ENCODE measurements at places on chromosomes 16 and 17.

DNA sequence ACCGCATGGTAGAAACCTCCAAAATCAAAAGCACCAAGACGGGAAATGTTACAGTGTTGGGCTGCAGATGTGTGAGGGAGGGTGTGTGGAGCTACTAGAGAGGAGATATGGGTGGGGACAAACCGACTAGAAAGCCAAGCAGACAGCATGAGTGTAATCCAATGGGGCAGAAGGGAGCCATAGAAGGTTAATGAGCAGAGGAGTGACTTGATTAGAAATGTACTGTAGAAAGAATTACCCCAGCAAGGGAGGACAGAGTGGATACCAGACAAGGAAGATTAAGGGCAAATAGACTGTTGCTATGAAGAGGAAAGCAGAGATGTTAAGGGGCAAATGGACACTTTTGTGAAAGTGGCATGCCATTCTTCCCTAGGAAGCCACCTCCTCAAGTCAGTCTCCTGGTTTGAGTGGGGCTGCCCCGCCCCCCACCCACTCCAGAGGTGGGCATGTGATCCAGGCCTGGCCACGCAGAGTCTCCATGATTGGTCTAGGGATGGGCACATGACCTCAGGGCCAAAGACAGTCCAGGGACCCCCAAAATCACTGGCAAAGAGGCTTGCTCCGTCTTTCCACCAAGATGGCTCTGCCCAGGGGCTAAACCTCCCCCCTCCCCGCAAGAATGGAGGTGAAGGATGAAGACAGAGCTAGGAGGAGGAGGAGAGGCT, 4.3 kb downstream of the COTL1 start:
- DNase-seq = no peak

- DNase-seq = peak; percentile 16
These were observed 1.1 kb downstream of the CHRNE start for GRCh38 chr17:4901648-4902344.

DNA sequence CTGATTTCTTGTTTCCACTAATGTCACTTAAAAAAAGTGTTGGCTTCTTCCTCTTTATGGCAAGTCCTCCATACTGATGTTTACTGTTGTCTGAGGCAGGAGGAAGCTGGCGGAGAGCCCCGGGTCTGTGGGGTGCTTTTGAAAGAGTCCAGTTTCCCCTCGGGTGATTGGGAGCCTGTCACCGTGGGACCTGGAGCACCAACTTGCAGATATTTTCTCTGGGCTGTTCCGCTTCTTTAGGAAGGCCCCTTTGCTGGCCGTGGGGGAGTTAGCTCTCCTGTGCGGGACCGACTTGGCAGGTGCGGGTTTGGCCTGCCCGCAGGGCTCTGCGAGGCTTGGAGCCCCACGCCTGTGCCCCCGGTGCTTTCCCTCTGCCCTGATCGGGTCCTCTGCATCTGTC, 3.1 kb downstream of the BANP start:
- no peak for DNase-seq

GRCh38 chr16:9518051-9518450, 426.6 kb downstream of the HAPSTR1 start:
- DNase-seq = no peak

GRCh38 chr16:58518083-58518979, 3.0 kb downstream of the SETD6 start:
- DNase-seq = no peak

DNA sequence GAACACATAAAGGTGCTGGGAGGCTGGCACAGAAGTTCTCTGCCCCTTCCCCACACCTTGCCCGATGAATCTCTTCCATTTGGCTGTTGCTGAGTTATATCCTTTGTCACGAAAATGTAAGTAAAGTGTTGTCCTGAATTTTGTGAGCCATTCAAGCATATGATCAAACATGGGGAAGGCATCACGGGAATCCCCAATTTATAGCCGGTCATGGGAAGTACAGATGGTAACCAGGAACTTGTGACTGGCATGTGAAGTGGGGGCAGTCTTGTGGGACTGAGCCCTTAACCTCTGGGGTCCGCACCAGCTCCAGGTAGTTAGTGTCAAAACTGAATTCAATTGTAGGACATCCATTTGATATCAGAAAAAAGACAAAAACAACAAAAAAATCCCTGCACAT, 13.2 kb downstream of the TOM1L2 start:
- no peak for DNase-seq

- DNase-seq = peak; percentile 40
These were observed 16.7 kb downstream of the HSD11B2 start for GRCh38 chr16:67447508-67448076.

GRCh38 chr16:8908810-8909468, 26.8 kb downstream of the LITAFD start:
- no peak for DNase-seq

DNA sequence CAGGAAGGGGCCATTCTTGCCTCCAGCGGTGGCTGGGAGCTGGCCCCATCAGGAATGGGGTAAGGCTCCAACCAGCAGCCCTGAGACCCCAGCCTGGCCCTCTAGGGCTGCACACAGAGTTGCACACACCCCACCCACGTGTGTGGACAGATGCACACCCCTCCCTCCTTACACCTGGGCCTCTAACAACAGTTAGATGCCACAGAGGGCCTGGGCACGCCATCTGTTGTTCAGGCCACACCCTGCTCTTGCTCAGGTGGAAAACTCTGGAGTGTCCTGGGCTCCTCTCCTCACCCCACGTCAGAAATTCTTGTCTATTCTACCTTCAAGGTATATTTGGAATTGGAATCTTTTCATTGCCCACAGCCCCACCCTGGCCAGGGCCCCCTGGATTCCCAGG, 13.3 kb upstream of the RAI1 start:
- no peak for DNase-seq

DNA sequence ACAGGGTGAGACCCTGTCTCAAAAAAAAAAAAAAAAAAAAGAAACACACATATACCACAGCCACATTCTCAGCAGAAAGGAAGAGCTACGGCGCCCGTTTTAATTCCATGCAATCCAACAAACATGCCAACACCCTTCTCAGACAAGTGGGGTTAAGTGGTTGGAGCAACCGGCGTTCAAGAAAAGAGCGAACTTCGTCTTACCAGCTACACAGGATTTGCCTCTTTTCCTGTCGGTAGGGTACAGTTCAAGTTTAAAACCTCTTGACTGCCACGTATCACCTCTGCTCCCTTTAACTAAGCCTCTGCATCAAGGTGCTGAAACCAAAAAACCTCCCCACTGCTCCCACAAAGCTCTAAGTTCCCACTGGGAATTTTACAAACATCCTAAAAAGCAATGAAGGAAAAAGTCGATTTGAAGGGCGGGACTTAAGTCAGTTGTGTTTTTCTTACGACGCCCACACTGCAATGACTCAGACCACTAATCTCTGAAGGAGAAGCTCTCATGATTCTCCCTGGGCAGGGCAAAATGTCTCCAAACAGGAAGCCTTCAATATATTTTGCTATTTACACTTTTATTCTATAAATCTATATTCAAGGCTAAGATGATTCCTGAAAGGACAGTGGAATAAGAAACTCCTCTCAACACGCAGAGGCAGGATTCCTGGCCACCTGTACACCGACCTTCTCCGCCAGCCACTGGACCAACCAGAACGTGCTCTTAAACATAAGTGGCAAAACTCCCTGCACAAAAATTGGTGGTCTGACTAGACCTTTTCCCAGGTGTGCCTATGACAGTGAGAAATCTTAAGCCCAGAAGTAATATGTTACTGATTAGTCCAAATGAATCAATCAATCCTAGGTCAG, 18.8 kb downstream of the SRP68 start:
- no peak for DNase-seq

GRCh38 chr16:2035431-2036199, 8.9 kb downstream of the NHERF2 start:
- peak; percentile 33 for DNase-seq

GRCh38 chr17:66364990-66365490, 62.6 kb downstream of the PRKCA start:
- DNase-seq = no peak

DNA sequence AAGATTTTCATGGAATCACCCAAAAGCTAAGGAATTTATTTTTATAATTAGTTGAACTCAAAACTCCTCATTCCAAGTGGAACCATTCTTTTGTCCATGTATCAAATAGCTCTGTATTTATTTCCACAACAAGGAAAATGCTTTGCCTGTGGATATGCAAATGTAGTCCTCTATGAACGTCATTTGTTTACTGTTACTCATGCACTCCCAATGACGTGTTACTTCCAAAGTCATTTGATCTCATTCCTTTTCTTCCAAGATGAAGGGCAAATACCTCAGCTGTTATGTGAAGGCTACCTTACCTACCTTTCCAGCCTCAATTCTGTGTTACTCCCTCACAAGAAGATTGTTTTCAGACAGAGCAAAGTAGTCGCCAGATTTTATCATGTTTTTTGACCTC, 83.7 kb downstream of the ITFG1 start:
- DNase-seq = no peak

DNA sequence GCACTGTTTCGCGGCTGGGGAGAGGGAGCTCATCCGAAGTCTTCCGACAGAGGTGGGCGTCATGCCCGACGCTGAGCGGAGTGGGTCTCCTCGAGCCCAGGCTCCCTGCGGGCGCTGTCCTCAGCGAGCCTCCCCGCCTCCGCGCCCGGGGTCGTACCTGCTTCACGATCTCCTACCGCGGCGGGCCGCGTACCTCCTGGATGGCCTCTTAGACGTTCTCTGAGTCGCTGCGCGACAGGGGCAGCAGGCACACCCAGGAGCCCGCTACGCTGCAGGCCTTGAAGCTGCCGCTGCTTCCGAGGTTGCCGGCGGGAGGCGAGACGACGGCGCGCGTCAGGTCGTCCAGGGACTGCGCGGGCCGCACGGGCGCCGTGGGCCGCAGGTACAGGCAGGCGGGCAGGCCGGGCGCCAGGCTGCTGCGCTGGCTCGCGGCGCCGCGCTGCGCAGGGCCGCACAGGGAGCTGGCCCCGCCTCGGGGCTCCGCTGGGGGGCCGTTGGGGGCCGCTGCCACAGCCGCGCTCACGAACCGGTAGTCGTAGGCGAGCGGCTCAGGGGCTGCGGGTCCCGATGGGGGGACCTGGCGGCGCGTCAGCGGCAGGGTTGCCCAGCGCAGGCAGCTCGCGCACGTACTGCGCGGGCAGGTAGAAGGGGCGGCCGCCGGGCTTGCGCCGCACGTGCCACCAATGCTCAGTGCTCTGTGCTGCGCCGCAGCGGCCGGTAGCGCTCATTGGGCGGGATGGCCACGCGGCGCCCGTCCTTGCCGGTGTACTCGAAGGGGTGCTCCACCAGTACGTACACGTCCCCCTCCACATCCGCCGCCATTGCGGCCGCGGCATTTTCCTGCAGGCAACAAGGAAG, 116.4 kb upstream of the SMURF2 start:
- no peak for DNase-seq

- no peak for DNase-seq
These were observed 30.0 kb downstream of the AXIN2 start for GRCh38 chr17:65531256-65532100.

DNA sequence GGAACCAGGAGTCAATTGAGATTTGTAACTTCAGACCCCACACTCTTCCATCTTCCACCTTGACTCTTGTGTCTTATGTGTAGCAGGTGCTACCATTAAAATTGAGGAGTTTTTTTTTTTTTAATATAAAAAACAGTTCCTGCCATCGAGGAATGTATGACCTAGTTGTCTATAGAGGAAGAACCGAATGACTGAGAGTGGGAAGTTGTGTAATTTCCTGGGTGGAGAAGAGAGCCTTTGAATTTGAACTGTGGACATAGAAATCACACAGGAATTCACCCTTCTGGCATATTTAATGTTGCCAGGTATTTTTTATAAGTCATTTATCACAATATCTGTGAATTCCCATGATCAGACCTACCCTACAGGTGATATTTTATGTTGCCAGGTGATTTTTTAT, 22.0 kb downstream of the SP2 start:
- no peak for DNase-seq

GRCh38 chr17:5785867-5786509, 201.7 kb upstream of the NLRP1 start:
- no peak for DNase-seq

DNA sequence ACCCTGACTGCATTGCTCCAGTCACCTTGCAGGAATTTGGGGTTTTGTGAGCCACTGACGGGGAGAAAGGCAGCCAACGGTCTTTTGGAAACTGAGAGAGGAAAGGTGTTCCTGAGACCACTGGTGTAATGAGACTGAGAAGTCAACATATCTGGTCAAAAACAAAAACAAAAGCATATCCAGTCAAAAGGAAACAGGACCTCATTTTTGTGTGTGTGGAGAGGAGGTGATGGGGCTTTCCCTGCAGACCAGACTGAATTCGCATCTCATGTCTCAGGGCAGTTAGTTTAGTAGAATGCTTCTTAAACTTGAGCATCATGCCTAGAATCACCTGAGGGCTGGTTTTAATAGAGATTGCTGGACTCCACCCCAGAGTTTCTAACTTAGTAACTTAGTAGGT, 198.4 kb downstream of the COPRS start:
- DNase-seq = no peak

- DNase-seq = no peak
These were observed 186.8 kb upstream of the IRX3 start for GRCh38 chr16:54473226-54473993.

- DNase-seq = no peak
These were observed 3.3 kb downstream of the SYNRG start for GRCh38 chr17:37605813-37606505.

- no peak for DNase-seq
These were observed 26.6 kb upstream of the MFSD6L start for GRCh38 chr17:8825802-8826201.

DNA sequence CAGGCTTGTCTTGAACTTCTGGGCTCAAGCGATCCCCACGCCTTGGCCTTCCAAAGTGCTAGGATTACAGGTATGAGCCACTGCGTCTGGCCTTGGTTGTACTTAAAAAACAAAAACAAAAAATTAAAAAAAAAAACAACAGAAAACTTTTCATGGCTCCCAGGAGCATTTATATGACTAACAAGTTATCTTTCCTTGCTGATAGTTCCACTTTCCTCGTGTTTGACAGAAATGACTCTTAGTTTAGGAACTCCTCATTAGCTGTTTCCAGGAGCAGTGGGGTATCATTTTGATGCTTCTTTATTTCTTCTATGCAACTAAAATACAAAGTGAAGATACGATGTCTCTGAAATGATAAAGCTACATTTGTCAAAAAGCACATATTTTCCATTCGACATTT, 165.4 kb downstream of the PRKCA start:
- no peak for DNase-seq

DNA sequence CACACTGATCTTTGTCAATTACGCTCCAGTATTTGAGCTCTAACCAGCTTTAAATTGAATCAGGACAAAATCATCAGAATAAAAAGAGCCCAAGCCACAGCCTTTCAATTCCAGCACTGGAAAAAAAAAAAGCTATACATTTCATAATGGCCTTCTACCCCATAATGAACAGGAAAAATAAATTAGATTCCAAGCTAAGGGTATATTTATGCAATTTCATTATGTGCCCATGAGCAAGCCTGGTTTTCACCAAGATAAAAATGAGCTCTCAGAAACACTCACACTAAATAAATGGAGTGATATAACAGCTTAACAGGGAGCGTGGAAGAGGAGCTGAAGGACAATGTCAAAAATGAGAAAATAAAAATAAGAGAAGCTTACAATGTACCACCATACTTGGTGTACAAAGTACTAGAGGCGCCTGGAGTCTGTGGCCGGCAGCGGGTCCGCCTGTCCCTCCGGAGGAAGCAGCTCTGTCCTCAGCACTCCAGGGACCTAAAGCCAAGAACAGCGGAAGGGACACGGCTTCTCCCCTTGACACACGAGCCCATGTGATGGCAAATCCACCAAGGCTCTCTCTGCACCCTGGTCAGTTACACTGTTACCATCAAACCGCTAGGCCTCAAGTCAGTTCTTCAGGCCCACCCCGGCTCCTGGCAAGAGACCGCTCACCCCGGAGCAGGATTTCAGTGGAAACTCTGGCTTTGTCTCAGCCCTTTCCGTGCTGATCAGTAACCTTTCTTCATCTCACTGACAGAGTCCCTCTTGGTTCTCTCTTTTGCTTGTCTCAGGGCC, 69.6 kb downstream of the RBFOX3 start:
- no peak for DNase-seq

All from SHP77 treated with DMSO at 0.1 percent for 48 hours (cell line).